NCI-H460 (cell line): ENCODE measurements at places on chromosomes 3 and 15. TPM values are rescaled to one million over a fixed set of nuclear protein-coding genes. Genes with fewer than 3 reads are reported as not detected.

DNA sequence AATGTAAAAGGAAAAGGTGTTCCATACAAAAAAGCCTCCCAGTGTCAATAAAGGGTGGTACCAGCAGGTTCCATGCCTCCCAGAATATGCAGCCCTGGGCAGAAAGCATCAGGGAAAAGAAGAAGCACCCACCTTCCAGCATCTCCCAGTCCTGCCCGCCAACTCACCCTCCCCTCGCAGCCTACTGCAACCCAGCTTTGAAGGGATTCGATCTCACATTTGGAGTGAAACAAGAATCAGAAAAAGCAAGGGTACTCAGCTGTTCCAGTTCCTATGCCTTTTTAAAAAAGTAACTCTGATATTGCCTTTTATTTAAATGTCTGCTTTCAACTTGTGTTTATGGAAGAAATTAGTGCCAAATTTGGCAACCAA, 166.9 kb downstream of the ADAMTS17 start:
- DNase-seq = no peak

DNA sequence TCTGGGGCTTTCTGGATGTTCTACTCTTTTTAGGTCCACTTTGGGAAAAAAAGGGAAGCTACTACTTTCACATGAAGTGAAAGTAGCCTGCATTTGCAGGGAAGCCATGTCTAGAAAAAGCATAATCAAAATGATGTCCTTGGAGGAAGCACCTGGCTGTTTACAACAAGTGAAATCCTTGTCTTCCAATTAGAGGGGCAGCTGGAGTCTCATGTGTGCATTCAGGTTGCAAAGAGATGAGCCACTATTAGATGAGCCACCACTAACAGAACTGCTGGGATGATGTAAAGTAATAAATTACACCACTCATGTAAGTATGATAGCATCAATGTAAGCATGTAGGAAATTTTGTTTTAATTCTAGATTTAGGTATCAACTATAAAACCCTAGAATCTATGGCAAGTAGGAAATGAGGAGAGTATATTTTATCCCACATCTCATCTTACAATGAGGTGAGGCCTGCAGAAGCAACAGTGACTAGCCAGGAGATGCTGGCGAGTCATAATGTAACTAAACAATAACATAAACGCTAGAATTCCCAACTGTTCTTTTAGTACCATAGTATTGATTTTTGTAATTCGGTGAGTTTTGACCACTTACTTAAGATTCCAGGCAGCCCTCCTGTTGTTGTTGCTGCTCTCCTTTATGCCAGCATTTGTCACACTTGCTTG, 75.9 kb downstream of the TMEM108 start:
- no peak for DNase-seq

- no peak for DNase-seq
These were observed 22.8 kb upstream of the LRRC34 start for GRCh38 chr3:169835533-169835932.

DNA sequence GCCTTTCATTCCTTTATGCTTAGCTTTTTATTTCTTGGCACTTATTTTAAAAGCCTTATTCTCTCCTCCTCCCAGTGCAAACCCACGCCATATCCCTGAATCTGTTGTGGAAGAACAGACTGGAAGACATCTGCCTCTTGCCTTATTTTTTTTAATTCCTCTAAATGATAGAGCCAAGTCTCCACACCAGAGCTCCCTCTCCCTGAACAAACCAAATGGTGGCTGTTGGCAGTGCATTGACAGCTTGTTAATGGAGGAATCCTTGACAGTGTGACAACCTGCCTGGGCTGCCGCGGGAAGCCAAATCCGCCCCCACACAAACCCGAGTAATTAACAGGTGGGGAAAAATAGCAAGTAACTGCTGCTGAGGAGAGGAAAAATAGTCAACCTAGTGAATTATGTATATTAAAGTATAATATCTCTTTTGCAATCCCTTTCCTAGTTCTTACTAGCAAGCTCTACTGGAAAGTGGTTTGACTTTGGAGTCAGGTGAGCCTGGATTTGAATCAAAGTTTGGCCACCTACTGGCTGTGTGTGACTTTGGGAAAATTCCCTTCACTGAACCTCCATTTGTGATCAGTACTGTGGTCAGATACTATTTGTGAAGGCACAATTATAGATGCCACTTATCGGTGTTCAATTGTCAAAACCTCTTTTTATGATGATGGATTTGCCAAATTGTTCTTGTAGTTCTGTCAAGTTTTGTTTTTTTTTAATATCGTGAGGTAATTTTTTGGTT, 589.6 kb downstream of the PDCD6IP start:
- no peak for DNase-seq

The C3orf62 gene
- total RNA-seq = 0.57 and 0.84 TPM in 2 replicates

The CLDN11 gene
- 0.38 and 0.72 TPM in 2 replicates for total RNA-seq
